CD4-positive, alpha-beta memory T cell (primary cell): ENCODE measurements at places on chromosomes 7 and 10. TPM values are rescaled to one million over a fixed set of nuclear protein-coding genes. Genes with fewer than 3 reads are reported as not detected.

DNA sequence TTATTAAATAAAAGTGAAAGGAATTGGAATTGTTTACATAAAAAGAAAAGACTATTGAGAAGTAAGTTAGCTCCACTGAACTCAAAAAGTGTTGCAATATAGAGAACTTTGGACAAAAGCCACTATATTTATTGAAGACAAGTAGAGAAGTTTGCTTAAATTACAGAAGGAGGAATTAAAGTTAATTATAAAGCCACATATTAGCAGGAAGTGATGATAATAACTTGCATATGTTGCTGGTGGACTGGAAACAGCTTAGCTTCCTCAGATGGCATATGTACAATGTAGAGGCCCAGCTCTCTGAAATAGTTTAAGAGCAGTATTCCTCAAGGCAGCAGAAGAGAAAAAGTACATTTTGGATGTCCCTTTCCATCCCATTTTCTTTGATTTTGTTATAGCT, 400.7 kb downstream of the GATA3 start:
- H3K36me3 ChIP-seq, result no peaks in the 10 kb centered on the region
- H3K4me3 ChIP-seq, result no peak overlapping the region
- H3K27me3 ChIP-seq, result no peaks in the 10 kb centered on the region
- no peaks in the 10 kb centered on the region for H3K4me1 ChIP-seq
- no peak overlapping the region for H3K27ac ChIP-seq
- DNase-seq, result no peak

FOXP2 gene
- polyA plus RNA-seq, result not detected

DNA sequence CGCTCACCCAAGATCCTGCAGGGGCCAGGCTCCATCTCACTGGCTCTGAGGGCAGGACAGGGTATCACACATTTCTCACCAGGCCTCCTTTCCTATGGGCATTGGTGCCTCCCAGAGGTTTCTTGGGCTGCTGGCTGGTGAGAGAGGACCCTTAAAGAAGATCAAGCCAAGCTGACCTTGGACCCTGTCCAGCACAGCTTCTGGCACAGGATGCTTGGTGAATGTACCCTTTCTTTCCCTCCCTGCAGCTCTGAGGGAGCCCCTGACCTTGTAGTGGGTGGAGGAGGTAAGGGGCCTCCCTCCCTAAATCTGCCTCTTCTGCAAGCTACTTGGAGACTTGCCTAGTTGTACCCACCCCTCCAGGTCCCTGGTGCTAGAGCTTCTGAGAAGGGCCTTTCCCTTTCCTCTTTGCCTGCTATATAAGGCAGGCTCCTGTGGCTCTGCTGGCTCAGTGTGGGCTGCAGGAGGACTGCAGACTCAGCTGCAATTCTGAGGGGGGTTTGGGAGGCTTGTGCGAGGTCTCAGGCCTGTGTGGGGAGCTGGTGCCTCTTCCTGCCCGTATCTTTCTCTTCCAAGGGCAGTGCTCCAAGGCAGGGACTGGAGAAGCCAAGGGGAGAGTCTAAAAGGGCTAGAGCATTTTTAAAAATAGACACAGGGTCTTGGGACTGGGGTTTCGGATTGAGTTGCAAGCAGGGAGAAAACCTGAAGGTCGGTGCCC, 11.7 kb upstream of the TRIM8 start:
- H3K36me3 ChIP-seq, result peaks cover 4% of the 10 kb centered on the region
- H3K4me1 ChIP-seq, result peaks cover 46% of the 10 kb centered on the region
- no peak for DNase-seq
- H3K4me3 ChIP-seq, result no peak overlapping the region
- no peaks in the 10 kb centered on the region for H3K27me3 ChIP-seq

ADIRF gene
- 0.87 TPM for polyA plus RNA-seq

- no peaks in the 10 kb centered on the region for H3K36me3 ChIP-seq
- no peaks in the 10 kb centered on the region for H3K27me3 ChIP-seq
- no peak overlapping the region for H3K4me3 ChIP-seq
Observed at GRCh38 chr7:51229620-51230323, 86.8 kb downstream of the COBL start.

FAM180A gene
- polyA plus RNA-seq, result not detected

DNA sequence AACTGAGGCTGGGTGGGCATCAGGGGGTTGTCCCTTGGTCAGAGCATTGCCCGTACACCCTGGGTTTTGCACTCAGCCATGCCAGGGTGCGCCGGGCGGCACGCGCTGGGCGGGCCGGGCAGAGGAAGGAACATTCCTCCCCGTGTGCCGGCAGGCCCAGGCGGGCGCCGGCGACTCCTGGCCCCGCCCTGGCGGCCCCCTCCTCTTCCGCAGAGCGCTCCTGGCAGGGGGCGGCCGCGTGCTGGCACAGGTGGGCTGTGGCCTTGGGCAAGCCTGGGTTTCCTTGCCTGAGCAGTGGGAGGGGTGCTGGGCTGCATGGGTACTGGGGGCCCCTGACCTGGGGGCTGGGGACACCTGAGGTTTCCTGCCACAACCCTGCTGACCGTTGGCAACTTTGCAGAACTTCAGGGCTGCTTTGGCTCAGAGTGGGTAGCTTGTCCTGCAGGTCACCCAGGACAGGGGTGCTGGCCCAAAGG, 3.9 kb downstream of the LFNG start:
- H3K27me3 ChIP-seq, result no peaks in the 10 kb centered on the region
- peak overlapping the region; percentile 80 for H3K27ac ChIP-seq
- peak overlapping the region; percentile 98 for H3K4me3 ChIP-seq

- DNase-seq, result no peak
- no peak overlapping the region for H3K4me3 ChIP-seq
- no peaks in the 10 kb centered on the region for H3K27me3 ChIP-seq
- H3K4me1 ChIP-seq, result no peaks in the 10 kb centered on the region
Observed at GRCh38 chr7:159099711-159100231, 44.9 kb downstream of the VIPR2 start.
